ENCODE measurements at places on chromosomes 16 and 17. TPM values are rescaled to one million over a fixed set of nuclear protein-coding genes. Genes with fewer than 3 reads are reported as not detected.

DNA sequence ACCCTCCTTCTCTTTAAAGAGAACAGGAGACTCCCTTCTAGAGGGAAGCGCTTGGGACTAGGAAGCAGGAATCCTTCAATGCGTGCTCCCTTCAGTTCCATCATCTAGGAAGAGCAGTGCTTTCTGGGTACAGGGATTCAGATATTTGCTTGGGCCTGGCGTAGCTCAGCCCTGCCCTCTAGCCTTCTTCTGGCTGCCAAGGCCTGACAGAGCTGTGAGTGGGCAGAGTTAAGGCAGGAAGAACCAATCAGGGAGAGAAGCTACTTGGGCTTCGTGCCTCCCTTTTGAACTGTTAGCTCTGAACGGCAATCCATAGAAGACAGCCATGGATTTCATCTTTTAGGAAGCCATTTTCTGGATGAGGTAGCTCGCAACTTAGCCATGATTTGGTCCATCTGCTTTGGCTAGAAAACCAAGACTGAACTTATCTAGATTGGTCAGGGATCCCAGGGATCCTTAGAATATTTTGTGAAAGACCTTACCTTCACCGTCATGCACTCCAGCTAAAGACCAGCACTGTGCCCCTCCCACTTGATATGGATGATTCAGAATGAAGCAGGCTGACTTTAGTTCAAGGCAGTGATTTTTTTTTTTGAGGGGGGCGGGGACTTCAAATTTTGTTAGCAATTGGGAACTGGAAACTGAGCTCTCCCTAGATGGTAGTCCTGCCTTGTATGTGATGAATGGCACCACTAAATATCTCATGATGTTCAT, 2.5 kb upstream of the CORO6 start:
- DNase-seq = no peak

Gene CSH1
- 0.40 TPM for polyA plus RNA-seq

Gene LIG3
- polyA plus RNA-seq = 34.3 TPM

Gene CCL2
- polyA plus RNA-seq = 22.5 TPM

Gene GCSH
- polyA plus RNA-seq = 105 TPM

DNA sequence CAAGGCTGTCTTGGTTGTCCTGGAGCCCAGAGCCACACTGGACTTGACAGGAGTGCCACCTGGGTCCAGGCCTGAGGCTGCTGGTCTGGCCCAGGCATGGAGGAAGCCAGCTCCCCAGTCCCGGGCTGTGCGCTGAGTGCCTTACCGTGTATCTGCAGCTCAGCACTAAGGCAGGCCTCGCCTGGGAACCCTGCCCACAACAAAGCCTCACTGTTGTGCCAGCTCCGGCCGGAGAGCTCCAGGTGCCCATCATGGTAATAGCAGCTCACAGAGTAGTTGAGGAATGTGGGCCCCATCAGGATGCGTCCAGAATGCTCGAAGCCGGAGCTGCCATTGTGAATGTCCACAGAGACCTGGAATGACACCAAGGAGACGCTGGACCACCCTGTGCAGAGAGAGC, 72.2 kb downstream of the RMI2 start:
- no peak for DNase-seq

DNA sequence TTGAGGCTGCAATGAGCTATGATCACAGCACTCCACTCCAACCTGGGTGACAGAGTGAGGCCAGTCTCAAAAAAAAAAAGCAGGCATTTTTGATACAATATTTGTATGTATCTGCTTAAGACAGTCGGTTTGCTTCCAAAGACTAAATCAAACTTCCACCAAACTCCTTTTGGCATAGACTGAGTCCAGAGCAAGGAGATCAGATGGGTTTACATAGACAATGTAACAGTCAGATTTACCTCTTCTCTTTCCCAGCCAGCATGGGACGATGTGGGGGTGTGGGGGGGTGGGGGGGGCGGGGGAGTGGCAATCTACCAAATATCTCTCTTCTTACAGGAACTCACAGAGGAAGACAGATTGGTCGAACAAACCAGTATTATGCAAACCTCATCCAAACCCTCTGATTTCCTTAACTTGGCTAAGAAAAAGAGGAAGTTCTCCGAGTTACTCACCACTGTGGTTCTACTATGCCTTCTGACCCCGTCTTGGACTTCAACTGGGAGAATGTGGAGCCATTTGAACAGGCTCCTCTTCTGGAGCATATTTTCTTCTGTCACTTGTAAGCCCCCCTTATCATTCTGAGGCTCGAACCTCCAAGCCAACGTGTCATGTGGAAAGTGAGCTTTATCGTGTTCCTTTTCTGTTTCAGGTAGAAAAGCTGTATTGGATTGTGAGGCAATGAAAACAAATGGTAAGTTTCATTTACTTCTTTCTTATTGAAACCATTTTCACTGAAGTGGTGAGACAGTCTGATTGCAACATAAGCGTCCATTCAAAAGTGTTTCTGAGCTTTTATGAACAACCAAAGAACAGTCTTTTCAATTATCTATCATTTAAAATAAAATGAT, at the start of gene MILR1:
MILR1 (plus strand) TSS at position 451 of the 848 bp plus-strand sequence; CDS start at position 505, 54 bp downstream.
- no peak for DNase-seq

DNA sequence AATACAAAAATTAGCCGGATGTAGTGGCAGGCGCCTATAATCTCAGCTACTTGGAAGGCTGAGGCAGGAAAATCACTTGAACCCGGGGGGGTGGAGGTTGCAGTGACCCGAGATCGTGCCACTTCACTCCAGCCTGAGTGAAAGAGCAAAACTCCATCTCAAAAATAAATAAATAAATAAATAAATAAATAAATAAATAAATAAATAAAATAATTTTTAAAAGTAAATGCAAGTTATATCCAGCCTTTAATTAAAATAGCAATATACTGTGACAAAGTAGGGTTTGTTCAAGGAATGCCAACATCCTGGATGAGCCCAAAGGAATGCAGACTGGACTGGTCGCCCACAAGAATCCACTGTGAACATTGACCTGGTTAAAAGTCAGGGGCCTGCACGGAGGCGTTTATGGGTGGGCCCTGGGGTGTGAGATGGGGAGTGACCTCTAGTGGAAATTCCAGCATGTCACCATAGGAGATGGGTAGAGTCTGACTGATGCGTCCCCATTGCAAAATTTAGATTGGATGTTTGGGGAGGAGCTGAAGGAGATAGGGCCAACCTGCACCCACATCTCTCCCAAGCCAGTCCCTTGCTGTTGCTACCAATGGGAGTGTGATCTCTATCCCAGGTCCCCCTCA, 9.7 kb upstream of the PIK3R5 start:
- DNase-seq = no peak

GRCh38 chr17:14197586-14197985, 39.1 kb downstream of the CDRT15 start:
- DNase-seq = no peak

Gene HSPB9
- polyA plus RNA-seq = 0.17 TPM

Gene HEATR9
- polyA plus RNA-seq = not detected

- no peak for DNase-seq
Measured at GRCh38 chr17:16423226-16423872, 8.0 kb downstream of the TRPV2 start.

GRCh38 chr16:1786242-1787055, 3.7 kb downstream of the NUBP2 start:
- DNase-seq = no peak

GRCh38 chr17:58283674-58284612, 3.2 kb upstream of the MPO start:
- DNase-seq = no peak

DNA sequence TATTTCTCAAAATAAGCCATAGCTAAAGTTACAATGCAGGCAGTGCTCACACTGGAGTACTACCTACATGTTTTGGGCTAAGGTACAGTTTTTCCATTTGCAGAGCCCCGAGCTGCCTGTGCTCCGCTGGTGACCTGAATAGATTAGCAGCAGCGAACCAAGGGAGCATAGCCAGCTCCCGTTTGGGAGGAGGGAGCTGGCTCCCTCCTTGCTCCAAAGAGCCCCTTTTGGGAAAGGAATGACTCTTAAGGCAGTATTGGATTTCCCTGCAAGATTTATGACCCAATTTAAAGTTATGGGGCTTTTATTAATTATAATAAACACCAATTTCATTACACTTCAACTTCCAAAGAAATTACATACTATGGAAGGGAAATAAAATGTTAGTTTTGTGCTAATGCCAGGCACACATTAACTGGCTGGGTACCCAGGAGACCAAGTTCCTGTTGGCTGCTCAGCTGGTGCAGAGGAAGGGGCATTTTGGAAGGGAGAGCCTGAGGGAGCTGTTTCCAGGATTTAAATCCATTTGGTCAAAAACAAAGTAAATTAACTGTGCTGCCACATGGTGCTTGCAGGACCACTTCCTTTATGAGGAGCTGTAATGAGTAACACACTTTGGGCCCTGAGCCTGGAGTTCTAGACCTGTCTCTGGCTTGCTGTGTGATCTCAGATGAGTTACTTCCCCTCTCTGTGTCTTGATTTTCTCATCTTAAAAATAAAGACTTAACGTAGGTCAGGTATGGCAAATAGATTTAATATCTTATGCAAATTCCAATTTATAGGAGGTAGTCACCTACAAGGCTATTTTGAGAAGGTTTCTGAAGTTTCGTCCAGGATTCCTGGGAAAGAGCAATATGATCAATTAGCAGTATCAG, 362.1 kb upstream of the CCL2 start:
- DNase-seq = no peak

DNA sequence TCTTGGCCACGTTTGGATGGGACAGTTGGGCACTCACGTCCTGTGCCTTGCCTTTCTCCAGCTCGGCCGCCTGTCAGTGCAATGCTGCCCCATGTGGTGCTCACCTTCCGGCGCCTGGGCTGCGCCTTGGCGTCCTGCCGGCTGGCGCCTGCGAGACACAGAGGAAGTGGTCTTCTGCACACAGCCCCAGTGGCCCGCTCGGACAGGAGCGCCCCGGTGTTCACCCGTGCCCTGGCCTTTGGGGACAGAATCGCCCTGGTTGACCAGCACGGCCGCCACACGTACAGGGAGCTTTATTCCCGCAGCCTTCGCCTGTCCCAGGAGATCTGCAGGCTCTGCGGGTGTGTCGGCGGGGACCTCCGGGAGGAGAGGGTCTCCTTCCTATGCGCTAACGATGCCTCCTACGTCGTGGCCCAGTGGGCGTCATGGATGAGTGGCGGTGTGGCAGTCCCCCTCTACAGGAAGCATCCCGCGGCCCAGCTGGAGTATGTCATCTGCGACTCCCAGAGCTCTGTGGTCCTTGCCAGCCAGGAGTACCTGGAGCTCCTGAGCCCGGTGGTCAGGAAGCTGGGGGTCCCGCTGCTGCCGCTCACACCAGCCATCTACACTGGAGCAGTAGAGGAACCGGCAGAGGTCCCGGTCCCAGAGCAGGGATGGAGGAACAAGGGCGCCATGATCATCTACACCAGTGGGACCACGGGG, 7.1 kb downstream of the ACSF3 start:
- no peak for DNase-seq

Gene CEP295NL
- polyA plus RNA-seq = not detected

- no peak for DNase-seq
Measured at GRCh38 chr17:30405161-30405560, 26.4 kb downstream of the CPD start.

GRCh38 chr16:1645914-1646525, 32.1 kb upstream of the JPT2 start:
- no peak for DNase-seq

DNA sequence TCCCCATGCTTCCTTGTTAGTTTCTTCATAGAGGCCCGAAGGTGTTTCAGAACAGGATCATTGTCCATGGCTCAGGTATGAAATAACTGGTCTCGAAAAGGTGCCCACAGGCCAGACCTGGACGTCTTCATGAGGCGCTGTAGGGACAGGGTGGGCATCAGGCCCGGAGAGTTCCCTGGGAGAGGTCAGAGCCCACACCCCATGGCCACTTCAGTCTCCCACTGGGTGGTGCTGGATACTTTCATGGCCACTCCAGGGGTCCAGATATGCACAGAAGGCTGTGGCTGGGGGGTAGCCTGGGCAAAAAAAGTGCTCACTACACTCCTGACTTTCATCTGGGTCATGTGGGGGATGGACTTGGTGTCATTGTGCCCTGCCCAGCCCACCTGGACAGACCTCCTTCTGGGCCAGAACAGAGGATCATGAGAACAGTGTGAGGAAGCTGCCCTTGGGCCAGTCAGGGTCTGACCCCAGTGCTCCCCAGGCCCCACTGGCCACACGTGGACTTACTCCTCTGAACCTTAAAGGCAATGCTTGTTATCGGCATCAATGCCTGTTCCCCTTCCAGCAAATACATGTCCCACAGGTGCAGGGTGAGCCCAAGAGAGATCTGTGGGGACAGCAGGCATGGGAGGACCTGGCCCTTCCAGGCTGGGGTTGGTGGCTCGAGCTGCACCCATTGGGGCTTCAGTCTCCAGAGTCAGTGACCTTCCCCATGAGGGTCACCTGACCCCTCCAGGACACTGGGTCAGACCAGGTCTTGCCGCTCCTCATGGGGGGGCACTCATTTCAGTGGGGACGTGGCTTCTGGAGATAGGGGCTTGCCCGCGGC, 36.9 kb downstream of the LGALS9 start:
- no peak for DNase-seq

Gene CXCL16
- 13.8 TPM for polyA plus RNA-seq

Gene CTRB1
- not detected for polyA plus RNA-seq

Gene HSD17B2
- 9.2 TPM for polyA plus RNA-seq

Gene SOX8
- polyA plus RNA-seq = 2.8 TPM

GRCh38 chr16:86569701-86570447, 3.2 kb downstream of the FOXC2 start:
- no peak for DNase-seq

DNA sequence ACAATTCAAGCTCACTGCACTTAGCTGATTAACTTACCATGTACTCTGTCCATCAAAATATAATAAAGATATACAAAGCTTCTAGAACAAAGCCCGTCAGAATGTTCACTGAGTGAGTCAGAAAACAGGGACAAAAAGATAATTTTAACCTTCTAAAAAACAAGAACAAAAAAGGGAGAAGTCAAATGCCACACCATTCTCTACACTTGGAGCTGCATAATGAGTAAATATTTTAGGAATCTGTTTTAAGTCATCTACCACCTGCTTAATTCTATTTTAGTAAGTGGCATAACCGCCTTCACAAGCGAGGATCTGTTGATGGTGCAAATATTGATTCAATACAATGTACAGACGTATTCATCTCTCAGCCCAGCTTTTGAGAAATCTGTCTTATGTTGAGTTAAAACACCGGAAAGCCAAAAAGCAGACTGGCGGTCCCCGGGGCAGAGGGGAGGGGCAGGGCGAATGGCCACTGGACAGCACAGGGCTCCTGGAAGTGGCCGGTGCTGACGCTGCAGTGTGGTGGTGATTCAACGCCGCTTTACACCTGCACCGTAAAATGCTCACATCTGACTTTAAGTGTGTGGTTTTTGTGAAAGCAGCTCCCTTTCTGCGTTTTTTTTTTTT, 20.1 kb downstream of the RAB40B start:
- DNase-seq = no peak

Gene TBX2
- 47.8 TPM for polyA plus RNA-seq

GRCh38 chr17:65799869-65800268, 238.4 kb upstream of the AXIN2 start:
- DNase-seq = no peak

- no peak for DNase-seq
Measured at GRCh38 chr17:8122422-8122923, 1.4 kb downstream of the HES7 start.

Gene PRSS53
- 0.82 TPM for polyA plus RNA-seq

Gene NARF
- polyA plus RNA-seq = 79.2 TPM

Gene IL21R
- polyA plus RNA-seq = 0.12 TPM

Gene RNF157
- 27.5 TPM for polyA plus RNA-seq

- no peak for DNase-seq
Measured at GRCh38 chr17:74387365-74388218, 20.3 kb downstream of the GPR142 start.

All from right renal cortex interstitium (tissue), 3 donors.